ENCODE measurements at places on chromosomes 2 and 18. TPM values are rescaled to one million over a fixed set of nuclear protein-coding genes. Genes with fewer than 3 reads are reported as not detected.

Gene FOXI3
- not detected for total RNA-seq

Gene CRYBA2
- not detected for total RNA-seq

Gene RUFY4
- total RNA-seq = 1.3 TPM

Gene WNT6
- total RNA-seq = 0.11 TPM

Gene ASB18
- not detected for total RNA-seq

Gene ASPRV1
- total RNA-seq = 1.3 TPM

Gene CCDC74B
- 0.82 TPM for total RNA-seq

Gene NTSR2
- not detected for total RNA-seq

Gene AKAIN1
- total RNA-seq = not detected
